ENCODE measurements at places on chromosomes 7 and 10.

DNA sequence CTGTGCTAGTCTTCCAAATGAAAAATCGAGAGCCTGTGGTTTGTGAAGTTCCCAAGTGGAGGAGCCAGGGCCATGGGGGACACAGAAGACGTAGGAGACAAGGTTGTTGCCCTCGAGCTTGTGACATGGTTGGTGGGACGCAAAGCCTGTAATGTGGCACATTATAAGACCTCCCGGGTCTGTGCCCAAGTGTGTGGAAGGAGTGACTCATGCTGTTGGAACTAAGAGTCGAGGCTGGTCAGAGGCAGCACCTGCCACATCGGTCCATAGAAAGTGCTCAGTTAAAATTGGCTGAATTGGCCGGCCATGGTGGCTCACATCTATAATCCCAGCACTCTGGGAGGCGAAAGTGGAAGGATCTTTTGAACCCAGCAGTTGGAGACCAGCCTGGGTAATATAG, 27.0 kb upstream of the PODXL start:
- DNase-seq = no peak

- DNase-seq = no peak
Measured at GRCh38 chr7:139118805-139119485, 9.4 kb upstream of the ZC3HAV1 start.

GRCh38 chr7:28176174-28176573, 4.4 kb downstream of the JAZF1 start:
- DNase-seq = no peak

GRCh38 chr10:68696018-68696417, 25.0 kb upstream of the CCAR1 start:
- DNase-seq = no peak

GRCh38 chr7:726854-727103, 280 bp downstream of the DNAAF5 start:
- DNase-seq = no peak

DNA sequence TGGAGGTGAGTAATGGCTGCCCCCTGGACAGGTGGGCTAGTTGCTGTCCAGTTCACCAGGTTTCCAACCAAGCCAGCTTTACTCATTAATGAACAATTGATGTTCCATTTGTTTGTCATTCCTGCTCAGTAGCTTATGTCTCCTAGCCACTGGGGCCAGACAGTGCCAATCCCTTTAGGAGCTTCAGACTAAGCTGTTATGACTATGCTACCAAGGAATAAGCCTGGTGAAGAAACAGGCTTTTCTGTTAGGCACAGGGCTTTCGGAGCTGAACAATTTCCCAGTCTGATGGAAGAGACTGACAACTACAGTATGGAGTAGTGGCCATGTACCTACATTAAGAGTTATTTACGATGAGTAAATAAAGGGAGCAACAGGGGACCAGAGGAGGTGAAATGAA, 2.1 kb upstream of the FMC1 start:
- DNase-seq = no peak

DNA sequence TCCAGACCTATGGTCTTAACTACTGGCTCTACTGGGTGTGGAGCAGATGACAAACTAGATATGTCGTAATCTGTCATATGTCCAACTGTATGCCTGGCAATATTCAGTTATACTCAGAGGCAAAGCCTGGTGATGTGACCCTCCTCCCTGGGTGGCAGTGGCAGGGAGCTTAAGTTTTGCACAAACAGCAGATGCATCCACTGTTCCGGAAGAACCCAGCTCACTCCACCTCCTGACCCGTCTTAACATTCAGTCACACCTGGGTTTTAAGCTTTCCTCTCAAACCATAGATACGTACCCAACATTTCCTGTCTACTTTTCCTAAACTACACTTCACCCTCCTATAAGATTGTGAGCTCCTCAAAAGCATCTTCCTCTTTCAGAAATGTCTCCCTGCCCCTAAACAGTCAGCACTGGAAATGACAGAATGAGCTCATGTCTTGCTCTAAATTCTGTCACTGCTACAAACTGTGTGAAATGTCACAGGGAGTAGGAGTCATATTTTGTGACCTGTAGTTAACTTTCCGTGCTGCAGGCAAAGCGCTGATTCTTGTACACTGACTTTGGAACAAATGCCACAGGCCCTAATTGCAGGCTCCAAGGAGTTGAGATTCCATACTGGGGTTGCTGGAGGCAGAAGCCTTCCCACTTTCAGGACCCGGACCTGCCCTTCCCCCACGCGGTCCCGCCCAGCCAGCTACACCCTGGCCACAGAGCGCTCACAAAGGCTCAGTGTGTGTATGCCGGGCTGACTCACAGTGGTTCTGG, 23.9 kb downstream of the SCD start:
- DNase-seq = peak; percentile 67

DNA sequence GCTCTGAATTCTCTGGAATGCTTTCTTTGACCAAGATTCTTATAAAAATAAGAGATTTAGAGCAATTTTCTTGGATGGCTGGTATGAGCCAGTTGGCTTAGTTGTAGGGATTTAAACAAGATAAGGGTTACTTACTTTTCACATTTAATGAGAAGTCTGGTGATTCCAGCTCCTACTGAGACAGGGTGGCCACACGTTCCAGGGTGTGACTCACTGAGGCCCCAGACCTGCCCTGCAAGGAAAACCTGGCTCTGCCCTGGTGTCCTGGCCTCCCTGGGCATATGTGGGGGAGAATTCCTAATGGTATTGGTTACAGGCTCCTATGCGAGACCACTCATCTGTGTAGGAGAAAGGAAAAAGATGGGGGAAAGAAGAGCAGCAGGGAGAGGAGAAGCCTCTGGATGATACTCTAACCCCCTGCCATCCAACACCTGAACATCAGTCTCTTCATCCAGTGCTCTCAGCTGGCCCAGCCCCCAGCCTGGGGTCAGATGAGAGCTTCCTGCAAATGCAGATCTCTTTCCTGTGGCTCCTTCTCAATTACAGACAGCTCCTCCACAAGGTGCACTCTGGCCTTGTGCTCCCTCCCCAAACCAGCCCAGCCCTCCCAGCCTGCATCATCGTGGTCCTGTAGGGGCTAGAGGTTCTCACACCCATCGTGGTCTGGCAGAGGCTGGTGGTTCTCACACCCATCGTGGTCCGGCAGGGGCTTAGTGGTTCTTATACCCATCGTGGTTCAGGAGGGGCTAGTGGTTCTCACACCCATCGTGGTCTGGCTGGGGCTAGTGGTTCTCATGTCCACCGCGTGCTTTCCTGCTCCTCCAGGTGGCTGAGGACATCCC, 139.9 kb downstream of the EGFR start:
- DNase-seq = no peak

All from muscle of back (tissue), 13 donors.